ENCODE measurements at places on chromosomes 16 and 17.

DNA sequence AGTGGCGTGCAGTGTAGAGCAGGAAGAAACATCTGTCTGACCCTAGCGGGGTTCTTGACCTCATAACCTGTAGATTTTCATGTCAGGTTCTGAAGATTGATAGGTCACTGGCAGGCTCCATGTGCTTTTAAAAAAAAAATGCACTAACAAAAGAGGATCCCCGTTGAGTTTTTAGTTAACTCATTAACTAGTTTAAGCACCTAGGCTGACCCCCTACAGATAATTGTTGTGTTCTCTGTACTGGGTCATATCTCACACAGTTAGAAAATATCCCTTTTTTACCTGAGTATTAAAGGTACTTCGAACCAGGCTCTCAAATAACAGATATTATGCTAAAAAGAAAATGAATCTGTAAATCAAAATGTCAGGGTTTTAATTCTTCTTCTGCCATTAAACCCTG, 676.6 kb downstream of the CDH11 start:
- no peak for DNase-seq

DNA sequence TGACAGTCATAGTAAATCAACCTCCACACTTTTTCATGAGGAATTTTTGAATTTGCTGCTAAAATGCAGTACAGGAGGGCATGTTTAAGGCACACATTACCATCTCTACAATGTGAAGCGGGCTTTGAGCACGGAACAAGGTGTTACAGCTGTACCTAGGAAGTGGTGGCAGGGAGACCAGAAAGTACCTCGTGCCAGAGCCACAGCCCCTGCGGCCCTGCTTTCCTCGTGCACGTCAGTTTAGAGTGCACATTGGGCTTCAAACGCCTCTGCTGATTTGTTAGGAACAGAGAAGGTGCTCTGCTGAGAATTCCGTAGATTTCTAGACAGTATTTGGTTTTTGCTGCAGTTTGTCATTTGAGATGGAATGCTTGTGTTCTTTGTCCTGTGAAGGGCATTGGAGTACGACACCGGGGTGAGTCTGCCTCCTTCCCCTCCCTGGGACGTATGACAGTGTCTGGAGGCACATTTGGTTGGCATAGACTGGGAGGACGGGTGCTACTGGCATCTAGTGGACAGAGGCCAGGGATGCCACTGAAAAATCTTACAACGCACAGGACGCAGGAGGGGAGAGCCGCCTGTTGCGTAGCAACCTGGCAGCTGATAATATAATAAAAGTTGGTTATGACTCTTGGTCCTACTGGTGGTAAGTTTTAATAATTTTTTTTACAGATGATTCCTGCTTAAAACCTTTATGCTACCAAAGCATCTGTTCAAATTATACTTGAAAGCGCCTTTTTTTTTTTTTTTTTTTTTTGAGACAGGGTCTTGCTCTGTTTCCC, 9.1 kb downstream of the FOXK2 start:
- DNase-seq: peak; percentile 88

DNA sequence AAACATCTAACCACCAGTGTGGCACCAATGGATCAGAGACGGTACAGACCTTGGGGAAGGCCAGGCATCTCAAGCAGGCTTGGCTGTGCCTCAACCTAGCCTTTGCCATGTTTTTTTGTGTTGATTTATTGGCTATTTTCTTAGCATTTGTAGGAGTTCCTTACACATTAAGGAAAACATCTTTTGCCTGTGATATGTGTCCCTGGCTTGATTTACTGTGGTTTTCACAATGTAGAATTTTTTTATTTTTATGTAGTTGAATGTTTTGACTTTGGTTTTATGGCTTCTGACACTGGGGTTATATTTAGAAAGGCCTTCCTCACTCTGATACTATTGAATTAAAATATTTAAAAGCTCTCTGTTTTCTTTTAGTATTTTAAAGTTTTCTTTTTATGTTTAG, 132.6 kb downstream of the ZNF423 start:
- no peak for DNase-seq

DNA sequence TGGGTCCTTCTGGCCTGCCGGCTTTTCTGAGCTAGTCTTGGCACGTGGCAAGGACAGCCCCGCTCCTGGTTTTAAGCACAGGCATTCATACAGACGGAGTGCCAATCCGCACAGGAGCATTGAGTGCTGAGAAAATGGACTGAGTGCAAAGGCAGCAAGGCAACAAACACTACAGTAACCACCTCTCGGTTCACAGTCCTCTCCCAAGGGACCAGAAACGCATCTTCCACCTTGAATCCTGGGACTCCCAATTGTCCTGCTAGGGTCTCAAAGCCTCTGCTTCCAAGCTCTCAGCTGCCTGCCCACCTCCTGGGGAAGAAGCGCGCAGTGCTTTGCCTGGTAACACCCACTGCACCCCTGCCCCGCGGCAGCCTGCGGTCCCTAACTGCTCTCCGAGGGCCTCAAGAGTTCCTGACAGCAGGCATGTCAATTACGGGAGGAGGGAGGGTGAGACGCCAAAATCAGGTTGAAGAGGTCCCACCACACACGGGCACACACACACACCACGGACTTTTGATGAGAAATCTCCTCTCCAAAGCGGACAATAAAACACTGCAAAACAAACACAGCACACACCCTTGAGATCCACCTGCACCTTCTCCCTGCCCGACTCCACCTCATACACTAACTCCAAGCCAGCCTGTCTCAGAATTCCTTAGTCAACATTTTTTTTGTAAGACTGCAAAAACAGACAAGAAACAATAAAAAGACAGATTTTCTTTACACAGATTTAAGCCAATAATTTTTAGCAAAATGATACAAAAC, 15.0 kb downstream of the SLC16A3 start:
- no peak for DNase-seq

- DNase-seq: peak; percentile 98
Observed at GRCh38 chr16:66604376-66605176, at the start of gene CMTM3. TSS of gene CMTM3 (plus strand) at chr16:66604704. CDS start at chr16:66604806, 102 bp downstream.

DNA sequence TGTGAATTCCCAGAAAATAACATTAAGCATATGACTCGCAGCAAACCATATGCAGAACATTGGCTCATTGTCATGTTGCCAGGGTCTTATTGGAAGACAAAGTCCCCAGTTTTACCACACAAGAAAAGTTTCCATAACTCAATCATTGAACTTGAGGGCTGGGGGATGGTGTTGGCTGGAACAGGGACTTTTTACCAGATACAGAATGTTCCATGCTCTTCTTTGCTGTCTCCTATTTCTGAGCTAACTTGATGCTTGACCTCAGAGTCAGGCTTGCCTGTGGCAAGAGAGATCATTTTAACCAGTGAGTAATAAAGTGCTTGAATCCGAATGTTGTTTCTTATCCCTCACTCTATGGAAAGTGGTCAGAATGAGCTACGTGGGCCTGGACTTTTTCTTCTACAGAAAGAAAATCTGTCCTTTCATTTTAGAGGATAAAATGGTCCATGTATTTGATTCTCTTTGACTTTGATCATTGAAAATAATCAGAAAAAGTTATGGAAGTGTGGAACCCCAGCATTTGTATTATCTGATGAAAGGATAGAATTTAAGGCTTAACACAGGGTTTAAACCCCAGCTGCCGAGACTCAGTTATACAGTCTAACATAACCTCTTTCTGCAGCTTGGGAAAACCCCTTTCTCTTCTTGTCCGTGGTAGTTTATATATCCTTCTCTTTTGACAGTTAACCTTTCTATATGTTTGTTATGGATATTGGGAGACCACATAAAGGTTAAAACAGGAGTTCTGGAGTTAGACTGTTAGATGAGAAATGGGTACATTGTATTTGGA, 67.0 kb downstream of the TUBD1 start:
- DNase-seq: no peak

DNA sequence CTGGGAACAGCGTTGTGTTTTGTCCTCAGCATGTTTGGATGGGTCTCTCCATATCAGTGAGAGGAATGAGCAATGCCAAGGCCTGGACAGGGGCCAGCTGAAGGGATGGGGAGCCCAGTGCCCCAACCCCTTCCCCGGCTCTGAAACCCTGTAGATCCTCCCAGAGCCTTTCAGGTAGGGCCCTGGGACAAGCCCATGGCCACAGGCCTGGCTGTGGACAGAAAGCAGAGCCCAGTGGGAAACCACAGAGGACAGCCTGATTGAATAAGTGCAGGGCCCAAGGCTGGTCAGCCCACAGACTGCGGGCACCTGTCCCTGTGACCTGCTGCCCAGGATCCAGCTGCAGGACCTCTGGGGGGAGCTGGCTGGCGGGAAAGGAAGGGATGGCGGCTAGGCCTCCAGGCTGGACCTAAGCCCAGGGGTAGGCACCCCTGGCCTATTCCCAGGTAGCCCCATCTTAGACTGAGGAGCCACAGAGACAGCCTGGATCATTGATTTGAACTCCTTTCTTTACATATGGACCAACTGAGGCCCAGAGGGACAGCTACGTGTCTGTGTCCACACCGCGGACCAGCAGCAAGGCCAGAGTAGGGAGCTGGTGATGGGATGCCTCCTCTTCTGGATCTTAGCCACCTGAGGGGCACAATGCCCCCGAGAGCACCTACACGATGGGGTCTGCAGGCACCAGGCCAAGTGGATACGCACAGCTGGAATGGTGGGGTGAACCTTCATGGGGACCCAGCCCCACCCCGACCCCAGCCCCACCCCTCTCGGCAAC, 1.3 kb downstream of the CCDC102A start:
- peak; percentile 41 for DNase-seq

DNA sequence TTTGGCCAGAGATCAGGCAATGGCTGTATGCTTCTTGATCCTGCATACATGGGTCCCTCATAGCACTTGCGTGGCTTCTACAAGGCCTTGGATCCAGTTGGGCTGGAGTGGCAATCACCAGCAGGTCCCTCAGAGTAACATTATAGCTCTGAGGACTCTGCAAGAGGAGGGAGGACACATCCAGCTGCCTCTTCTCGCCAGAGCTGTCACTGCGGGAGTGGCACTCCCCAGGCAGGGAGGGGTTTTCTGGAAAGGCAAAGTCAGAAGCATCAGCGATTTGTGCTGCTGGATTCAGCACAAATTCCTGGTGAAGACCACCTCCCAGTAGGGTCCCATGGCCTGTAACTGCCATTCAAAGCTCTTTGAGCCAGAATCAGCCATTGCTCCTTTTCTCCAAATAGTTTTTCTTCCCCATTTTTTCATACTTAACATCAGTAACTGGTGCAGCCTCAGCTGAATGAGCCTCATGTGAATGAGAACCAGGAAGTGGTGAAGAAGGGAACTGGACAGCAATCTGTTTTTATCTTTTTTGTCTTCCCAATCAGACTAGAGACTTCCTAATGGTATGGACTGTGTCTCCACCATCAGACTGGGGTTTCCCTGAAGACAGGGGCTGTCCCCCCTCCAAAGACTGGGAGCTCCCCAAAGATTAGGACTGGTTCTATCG, 40.6 kb upstream of the HOXB13 start:
- no peak for DNase-seq

DNA sequence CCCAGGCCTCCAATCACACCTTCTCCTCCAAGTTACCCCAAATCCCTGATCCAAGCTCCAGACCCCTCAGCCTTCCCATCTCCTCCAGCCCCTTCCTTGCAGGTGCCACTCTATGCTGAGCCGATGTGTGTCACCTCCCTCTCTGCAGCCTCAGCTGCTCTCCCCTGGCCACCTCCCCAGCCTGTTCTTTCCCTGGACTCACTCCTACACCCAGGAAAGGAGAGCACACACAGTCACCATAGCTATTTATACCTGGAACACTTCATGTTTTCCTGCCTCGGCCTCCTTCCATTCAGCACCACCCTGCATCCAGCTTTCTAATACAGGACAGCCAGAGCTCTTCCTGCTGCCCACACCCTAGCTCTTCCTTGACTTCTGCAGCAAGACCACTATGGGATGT, 12.5 kb upstream of the TMEM132E start:
- no peak for DNase-seq

DNA sequence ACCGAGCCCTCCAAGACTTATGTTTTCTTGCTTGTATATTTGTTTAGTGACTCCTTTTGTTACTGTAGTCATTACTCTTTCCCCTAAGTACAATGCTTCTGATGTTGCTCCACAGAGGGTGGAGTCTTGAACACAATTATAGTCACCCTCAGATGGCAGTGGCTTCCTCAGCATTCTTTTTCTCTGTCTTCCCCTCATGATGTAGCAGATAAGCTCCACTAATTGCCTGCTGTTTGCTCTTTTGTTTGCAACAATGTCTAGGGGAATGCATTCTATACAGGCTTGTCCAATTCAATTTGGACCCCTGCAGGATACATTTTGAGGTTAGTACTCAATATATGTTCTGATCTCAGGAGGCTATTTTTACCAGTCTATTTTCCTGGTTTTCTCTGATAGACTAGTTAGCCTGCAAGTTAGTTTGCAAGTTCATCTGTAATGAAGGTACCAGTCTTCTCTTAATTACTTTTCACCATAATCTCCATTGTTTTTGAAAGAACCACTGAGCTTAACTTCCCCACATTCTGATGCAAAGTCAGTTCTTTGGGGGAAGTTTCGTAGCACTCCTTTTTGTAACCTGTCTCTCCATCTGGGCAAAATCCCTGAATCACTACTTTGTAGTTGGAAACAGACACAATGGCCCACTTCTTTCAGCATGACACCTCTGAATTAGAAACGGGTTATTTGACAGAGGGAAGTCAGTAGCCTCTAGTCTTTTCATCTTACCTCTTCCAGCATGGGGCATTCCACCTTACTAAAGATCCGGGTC, 1509.2 kb downstream of the CDH11 start:
- DNase-seq: no peak

DNA sequence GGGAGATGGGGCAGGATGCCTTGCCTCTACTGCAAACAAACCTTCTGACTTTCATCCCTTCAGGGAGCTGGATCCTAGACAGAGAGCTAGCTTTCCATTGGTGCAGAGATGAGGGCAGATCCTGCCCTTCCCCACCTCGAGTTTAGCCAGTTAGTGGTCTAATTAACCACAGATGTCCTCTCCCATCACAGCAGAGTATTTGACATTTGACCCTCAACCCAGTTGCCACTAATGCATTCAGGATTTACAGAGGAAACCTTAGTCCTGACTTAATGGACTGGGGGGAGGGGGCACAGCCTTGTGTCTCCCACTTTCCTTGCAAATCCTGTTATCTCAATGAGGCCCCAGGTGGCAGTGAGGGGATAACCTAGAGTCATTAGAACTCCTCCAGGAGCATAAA, 10.2 kb downstream of the PIP4K2B start:
- DNase-seq: peak; percentile 75

DNA sequence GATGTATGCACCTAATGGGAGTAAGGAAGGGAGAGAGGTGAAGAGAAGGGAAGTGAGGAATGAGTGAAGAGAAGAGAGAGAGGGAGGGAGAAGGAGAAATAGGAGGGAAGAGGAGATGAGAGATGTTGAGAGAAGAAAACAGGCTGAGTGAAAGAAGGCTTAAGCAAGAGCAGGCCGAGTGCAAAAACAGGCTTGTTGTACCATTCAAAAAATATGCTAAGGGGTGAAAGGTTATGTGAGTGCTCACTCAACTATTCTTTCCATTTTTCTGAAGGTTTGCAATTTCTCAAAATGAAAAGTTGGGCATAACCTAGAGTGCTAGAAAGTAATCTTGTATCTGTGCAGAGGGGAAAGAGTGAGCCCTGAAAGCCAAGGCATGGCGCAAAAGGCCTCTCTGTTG, 22.9 kb downstream of the RPGRIP1L start:
- DNase-seq: no peak

- DNase-seq: no peak
Observed at GRCh38 chr17:1945621-1946020, 79.5 kb downstream of the RTN4RL1 start.

Data from SK-N-SH (cell line).